ENCODE measurements at places on chromosomes 4 and X.
A peak's percentile ranks its signal among the peaks of the same experiment; 100 is the strongest.

DNA sequence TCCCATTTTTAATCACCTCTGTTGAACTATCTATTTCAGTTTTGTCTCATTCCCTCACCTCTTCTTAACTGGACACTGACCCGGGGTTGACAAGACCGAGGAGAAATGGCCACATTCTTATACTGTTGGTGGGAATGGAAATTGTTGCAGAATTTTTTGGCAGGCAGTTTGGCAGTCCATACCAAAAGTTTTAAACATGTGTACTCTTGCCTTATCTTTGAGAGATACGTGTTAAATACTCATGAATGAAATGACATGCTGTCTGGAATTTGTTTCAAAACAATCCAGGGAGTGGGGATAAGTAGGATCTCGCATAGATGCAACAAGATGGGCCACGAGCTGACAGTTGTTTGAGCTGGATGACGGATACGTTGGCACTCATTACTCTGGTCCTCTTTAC lies 12.1 kb downstream of the FGFBP1 start:
- no peak for DNase-seq

DNA sequence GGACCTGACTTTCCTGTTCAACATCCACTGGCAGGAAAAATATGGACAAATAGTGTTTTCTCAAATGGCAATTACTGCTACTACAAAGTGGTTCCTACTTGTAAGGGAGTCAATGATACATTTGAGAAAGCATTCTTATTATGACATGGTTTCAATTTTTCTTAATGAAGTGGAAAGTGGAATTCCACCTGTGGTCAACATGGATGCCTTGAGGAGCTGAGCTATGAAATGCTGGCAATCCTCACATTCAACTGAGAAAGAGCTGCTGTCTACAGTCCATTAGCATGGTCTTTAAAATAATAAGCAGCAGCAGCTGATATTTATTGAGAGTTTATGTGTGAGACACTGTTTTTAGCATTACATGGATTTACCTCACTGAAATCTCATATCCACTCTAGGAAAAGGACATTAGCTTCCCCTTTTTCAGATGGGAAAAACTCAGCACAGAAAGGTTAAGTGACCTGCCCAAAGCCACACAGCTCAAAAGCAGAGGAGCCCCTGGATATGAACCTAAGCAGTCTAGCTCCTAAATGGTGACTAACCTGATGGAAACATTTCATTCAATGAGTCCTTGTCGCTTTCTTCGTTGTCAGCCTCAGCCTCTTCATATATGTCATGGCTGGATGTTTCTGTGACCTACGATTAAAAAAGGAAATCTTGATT lies 29.2 kb downstream of the MAP7D3 start:
- DNase-seq, result no peak

GRCh38 chr4:27490315-27490714 lies 629.7 kb downstream of the STIM2 start:
- DNase-seq, result no peak

DNA sequence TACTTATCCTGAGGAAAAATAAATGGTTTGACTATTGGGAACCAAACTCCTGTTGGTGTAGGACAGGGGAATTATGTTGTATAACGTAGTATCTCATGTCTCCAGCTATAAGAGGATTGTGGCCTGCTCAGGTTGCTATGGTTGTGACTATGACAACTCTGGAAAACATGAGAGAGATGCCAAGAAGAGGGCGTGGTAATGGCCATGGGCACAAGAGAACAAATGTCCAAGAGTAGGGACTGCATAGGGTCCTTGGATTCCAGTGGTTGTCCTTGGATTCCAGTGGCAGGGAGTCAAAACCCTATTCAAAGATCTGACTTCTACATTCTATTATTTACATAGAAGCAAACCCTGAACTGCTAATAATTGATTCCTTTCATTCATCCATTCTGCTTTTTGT lies 6.8 kb upstream of the MOB1B start:
- no peak for DNase-seq

- DNase-seq, result peak; percentile 28
Measured at GRCh38 chrX:46574774-46575381, 1.3 kb downstream of the CHST7 start.

- no peak for DNase-seq
Measured at GRCh38 chr4:139438141-139438540, 15.8 kb upstream of the RAB33B start.

- no peak for DNase-seq
Measured at GRCh38 chrX:77922787-77923186, 12.3 kb downstream of the ATP7A start.

GRCh38 chrX:56751071-56751470 lies 22.0 kb downstream of the NBDY start:
- DNase-seq, result no peak

- DNase-seq, result peak; percentile 80
Measured at GRCh38 chr4:143381189-143382118, 44.8 kb downstream of the GAB1 start.

DNA sequence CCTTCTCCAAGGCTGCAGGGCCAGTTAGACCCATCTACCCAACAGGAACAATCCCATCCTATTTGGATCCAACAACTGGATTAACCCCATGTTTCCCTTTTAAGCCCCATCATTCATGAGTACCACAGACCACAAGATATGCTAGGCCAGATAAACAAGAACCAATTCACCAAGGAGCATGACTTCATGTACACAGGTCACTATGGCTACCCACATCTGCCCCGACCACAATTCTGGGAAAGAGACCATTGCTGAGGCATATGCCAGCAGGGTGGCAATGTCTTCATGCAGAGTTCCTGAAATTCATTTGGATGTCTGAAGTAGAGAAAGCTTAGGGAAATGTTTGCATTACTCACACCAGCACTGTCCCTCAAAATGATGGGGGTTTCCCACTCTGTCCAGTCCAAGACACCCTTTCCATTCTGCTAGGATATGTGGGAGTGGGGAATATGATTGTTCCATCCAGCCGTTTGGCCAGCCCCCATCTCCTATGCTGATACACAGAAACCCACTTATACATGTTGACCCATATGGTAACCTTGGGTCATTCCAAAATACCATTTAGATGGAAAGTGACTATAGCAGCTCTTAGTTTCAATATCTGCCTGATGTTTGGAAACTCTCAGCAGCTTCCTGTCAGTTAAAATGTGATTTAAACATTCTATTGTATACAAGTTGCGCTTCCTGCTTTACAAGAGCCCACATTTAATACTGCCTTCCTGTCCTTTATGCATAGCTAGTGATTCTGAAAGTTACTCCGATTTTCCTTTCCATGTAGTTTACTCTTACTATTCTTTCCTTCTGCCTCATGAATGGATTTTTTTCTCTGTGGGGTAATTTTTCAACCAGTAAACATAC lies 129.0 kb downstream of the AMMECR1 start:
- no peak for DNase-seq

- no peak for DNase-seq
Measured at GRCh38 chrX:154010330-154011087, 9.2 kb downstream of the IRAK1 start.

DNA sequence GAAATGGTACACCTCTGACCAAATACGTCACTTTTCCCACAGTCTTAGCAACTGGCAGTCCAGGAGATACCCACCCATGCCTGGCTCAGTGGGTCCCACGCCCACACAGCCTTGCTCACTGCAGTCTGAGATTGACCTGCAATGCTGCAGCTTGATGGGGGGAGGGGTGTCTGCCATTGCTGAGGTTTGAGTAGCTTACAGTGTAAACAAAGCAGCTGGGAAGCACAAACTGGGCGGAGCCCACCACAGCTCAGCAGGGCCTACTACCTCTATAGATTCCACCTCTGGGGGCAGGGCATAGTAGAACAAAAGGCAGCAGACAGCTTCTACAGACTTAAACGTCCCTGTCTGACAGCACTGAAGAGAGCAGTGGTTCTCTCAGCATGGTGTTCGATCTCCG lies 52.7 kb downstream of the AMER1 start:
- DNase-seq, result no peak

DNA sequence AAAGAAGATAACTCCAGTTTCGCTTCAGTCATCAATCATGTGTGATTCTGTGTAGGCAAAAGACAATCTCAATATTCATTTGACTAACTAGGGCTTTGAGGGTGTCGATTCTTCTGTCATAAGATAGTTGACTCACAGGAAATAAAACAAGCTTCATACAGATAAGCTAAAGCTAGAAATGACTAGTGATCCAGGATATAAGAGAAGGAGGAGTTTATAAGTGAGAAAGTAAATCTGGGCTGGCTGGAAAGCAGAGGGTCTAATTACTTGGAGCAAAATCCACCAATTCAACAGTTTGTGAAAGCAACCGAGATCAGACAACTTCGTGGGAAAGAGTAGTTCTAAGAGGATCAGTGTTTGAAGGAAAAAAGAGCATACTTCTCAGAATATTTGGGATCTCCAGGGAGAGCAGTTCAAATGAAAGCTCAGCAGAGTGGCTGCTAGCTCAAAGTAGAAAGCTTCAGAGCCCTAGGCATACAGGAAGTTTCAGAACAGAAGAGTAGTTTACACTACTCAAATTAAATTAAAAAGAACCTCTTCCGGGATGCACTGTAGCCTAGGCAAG lies 429.3 kb downstream of the INPP4B start:
- DNase-seq, result no peak

DNA sequence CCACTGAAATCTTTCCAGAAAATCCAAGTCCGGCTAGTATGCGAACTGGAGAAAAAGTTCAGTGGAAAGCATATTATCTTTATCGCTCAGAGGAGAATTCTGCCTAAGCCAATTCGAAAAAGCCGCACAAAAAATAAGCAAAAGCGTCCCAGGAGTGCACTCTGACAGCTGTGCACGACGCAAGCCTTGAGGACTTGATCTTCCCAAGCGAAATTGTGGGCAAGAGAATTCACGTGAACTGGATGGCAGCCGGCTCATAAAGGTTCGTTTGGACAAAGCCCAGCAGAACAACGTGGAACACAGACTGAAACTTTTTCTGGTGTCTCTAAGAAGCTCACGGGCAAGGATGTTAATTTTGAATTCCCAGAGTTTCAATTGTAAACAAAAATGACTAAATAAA lies 34.4 kb downstream of the STX18 start:
- no peak for DNase-seq

- no peak for DNase-seq
Measured at GRCh38 chr4:106312997-106313522, 2.9 kb downstream of the TBCK start.
